Putamen (tissue), 1 donor: ENCODE measurements at places on chromosomes 7 and 10.

- DNase-seq: peak; percentile 3
Observed at GRCh38 chr10:4981722-4982471, 18.7 kb downstream of the AKR1C1 start.

DNA sequence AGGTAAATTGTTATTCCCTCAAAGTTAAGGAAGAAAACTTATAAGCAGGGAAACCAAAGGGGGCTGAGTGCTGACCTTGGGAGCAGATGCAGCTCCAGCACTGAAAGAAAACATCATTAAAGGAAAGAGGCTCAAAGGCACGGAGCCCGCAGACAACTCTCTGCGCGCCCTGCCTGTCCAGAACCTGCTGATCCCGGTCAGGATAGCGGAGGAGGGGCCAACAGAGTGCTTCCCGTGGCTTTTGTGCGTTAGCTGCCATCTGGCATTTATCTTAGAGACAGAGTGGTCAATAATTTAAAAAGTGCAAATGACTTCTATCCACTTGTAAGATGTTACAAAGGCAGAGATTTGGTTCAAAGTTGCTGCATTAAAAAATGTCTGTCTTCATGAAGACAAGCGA lies 162.1 kb downstream of the FANK1 start:
- DNase-seq: no peak

DNA sequence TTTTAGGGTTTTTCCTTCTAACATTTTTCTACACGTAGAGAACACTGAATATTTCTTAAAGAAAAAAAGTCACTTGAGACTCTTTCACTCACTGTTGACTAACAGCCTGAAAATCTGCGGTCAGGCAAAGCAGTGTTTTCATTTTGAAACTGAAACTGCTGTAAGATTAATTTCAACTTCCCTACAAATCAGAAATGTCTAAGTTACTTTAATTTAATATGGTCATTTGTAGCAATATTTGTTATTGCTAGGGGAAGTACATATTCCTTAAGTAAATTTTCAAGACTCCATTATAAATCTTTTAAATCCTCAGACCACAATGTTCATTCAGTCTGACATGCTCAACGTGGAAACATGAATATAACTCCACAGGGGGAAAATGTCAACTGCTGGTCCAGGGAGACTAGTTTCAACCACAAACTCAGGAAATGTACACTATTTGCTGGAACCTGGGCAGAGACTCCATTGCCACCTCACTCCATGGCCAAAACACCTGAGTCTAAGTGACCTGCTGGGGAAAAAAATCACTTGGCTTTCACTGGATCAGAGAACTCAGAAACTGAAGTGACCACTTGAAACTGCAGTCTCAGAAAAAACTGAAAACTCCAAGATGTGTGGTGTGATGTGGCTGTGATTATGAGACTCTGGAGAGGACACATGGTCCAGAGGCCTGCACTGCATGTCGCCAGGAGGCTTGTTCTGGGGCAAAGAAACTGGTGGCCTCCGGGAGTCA lies 161.2 kb downstream of the TAX1BP1 start:
- DNase-seq: no peak

- DNase-seq: peak; percentile 85
Observed at GRCh38 chr7:95199779-95200558, 124.4 kb downstream of the PON1 start.

- DNase-seq: peak; percentile 25
Observed at GRCh38 chr7:121395494-121395960, 581 bp downstream of the FAM3C start.
